NCI-H1694 (cell line): ENCODE measurements at places on chromosomes 6 and 20.

DNA sequence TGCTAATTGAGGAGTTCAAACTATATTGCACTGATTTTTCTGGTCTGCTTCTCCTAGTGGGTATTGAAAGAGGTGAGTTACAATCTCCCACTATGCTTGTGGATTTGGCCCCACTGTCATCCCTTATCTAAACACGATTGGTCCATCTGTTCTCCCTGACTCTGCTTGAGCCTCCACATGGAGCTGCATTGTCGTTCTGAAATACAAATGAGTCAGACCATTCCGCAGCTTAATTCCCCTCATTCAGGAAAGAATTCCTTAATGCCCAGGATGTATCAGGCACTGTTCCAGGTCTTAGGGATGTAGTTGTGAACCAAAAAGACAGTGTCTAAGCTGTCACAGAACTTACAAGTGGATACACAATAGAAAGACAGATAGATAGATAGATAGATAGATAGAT is 461.9 kb downstream of the QKI start:
- no peak for DNase-seq

DNA sequence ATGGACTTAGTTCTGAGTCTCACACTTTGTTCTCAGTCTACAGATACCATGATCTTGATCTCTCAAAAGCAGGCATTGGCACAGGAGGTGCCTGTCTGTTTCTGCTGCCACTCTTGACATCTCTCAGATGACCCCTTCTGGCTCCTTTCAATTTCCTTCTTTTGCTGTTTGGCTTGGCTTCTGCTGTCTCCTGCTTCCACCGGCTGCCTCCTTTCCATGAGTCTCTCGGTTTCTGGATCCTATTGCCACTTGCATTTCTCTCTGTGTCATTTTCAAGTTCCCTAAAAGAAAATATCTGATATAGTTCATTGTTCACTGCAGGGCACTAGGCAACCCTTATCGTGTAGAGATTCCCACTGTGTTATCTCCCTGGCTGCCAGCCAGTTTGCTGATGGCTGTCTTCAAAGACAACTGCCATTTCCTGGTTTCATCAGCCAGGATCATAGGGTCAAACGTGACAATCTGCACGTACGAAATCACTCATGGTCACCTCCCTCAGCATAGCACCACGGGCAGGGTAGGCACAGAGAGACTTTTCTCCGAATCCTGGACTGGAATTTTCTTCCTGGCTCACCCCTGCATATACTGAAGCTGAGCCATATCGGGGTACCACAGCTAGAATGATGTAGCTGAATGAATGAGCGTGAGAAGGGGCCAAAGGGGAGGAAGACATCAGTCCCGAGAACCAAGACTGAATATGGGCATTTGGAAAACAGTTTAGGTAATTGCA is 144.6 kb upstream of the TMEM170B start:
- no peak for DNase-seq

GRCh38 chr6:152391179-152391880 is 245.8 kb downstream of the SYNE1 start:
- no peak for DNase-seq

- no peak for DNase-seq
These were observed 53.5 kb downstream of the TRPC4AP start for GRCh38 chr20:35039146-35039545.

DNA sequence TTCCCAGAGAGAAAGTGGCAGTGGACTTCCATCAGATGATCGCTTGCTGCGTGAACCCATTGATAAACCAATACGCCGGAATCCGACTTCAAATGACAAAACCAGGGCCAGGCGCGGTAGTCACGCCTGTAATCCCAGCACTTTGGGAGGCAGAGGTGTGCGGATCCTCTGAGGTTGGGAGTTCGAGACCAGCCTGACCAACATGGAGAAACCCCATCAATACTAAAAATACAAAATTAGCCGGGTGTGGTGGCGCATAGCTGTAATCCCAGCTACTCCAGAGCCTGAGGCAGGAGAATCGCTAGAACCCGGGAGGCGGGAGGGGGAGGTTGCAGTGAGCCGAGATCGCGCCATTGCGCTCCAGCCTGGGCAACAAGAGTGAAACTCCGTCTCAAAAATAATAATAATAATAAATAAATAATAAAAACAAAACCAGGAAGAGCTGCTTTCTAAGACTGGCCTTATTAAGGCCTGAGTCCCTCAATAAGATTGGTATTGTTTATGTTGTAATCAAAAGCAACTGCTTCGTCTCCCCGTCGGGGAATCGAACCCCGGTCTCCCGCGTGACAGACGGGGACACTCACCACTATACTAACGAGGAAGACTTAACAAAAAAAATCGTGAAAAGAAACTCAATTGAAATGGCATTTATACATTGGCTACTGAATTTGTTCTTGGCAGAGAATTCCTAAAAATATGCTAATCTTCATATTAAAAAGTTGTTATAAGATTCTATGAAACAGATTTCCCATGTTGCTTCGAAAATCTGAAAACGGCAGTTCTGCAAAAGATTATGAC is 110.2 kb upstream of the ZNF184 start:
- DNase-seq, result no peak

DNA sequence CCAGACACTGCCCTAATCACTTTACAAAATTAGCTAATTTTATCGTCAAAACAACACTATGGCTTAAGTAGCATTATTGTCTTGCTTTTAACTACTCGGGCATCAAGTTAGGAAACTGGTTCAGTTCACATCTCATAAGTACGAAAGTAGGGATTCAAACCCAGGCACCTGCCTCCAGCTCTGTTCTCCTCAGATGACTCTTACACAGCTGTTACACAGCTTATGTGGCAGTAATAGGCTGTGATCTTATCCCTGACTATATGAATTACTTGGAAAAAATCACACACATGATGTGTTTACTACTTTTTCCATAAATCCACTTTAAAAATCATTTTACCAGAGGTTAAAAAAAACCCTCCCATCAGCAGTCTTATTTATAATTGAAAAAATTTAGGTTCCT is 389.2 kb upstream of the FLRT3 start:
- no peak for DNase-seq

DNA sequence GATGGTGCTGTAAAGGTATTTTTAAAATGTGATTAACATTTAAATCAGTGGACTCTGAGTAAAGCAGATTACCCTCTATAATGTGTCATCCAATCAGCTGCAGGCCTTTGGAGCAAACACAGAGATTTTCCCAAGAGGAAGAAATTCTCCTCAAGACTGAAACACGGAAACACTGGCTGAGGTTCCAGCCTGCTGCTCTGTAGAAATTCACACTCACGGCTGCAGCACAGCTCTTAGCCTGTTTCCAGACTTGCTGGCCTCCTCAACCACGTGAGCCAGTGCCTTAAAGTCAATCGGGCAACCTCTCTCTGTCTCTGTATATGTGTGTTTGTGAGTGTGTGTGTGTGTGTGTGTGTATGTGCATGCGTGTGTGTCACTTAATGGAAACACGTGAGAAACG is 41.1 kb downstream of the PDE10A start:
- no peak for DNase-seq

GRCh38 chr6:23137611-23138010 is 568.2 kb downstream of the HDGFL1 start:
- no peak for DNase-seq

DNA sequence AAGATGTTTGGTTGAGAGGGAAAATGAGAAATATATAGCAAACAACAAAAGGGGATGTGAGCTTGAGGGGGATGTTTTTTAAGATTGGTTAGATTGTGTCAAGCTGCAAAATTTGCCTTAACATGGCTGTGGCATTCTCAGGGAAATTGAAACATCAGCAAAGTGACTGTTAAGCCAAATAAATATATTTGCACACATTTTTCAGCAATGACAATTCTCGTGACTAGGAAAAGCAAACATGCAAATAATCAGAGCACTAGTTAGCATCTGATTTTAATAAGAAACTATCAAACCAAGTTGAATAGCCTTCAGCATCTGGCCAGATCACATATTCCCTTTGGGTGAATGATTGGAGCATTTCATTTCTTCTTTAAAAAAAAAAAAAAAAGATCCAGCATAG is 262.8 kb downstream of the TBC1D7 start:
- no peak for DNase-seq

DNA sequence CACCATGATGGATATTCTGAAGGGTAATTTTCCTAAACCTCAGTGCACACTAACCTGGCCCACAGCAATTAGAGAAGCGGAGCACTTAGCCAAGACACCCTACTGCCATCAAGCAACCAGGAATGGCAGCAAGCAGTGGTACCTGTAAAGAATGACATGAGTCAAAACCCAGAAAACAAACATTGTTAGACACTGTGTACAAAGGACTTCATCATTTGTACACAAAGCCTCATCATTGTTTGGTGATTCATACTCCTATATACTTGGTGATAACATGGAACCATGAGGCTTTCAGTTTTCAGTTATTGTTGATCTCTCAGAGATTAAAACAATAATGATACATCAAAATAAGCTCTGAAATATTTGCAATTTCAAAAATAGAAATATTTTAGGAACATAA is 74.6 kb downstream of the MLIP start:
- no peak for DNase-seq
